HCEC 1CT (cell line): ENCODE measurements at places on chromosomes 4 and X.
A peak's percentile ranks its signal among the peaks of the same experiment; 100 is the strongest.

DNA sequence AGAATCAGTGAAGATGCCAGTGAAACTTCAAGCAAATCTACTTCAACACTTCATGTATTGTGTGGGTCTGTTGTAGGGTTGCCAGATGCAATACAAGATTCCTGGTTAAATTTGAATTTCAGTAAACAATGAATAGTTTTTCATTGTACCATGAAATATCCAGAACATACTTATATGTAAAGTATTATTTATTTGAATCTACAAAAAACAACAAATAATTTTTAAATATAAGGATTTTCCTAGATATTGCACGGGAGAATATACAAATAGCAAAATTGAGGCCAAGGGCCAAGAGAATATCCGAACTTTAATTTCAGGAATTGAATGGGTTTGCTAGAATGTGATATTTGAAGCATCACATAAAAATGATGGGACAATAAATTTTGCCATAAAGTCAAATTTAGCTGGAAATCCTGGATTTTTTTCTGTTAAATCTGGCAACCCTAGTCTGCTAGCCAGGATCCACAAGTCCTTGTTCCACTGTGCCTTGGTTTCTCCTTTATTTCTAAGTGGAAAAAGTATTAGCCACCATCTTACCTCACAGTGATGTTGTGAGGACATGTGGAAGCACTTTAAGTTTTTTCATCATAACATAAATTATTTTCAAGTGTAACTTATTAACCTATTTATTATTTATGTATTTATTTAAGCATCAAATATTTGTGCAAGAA, 2.3 kb downstream of the CXCL8 start:
- no peak for DNase-seq

GRCh38 chr4:96912716-96913115, 1072.8 kb downstream of the PDHA2 start:
- DNase-seq, result no peak

GRCh38 chrX:118524344-118524743, 28.7 kb downstream of the DOCK11 start:
- no peak for DNase-seq

DNA sequence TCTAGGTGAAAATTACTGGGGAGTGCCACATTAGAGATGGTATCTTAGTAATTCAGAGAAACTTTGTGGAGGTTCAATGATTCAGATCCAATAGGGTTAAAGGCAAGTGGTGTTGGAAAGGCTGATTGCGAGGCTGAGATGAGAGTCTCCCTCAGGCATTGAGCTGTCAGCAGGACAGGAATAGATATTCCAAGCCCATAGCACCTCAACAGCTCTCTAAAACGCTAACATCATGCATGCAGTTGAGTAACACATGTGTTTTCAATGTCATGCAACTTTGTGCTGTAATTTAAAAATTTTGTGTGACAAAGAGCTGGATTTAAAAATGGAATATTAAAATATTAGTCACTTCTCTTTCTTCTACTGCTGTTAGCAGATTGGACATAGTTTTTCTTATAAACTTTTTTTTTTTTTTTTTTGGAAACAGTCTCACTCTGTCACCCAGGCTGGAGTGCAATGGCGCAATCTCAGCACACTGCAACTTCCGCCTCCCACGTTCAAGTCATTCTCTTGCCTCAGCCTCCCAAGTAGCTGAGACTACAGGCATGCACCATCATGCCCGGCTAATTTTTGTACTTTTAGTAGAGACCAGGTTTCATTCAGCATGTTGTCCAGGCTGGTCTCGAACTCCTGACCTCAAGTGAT, 173.5 kb upstream of the C1QTNF7 start:
- no peak for DNase-seq

DNA sequence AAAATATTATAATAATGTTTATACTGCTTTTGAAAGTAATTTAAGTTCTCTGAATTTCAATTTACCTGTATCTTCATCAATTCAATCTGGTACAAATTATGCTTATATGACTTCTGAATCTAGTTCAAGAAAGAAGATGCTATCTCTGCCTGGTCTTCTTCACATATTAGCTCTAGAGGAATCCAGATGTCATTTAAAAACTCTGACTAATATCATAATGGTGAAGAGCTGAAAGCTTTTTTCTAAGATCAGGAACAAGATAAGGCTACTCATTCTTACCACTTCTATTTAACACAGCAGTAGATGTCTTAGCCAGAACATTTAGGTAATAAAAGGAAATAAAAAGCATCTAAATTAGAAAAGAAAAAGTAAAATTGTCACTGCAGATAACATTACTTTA, 636.1 kb downstream of the ARAP2 start:
- no peak for DNase-seq

DNA sequence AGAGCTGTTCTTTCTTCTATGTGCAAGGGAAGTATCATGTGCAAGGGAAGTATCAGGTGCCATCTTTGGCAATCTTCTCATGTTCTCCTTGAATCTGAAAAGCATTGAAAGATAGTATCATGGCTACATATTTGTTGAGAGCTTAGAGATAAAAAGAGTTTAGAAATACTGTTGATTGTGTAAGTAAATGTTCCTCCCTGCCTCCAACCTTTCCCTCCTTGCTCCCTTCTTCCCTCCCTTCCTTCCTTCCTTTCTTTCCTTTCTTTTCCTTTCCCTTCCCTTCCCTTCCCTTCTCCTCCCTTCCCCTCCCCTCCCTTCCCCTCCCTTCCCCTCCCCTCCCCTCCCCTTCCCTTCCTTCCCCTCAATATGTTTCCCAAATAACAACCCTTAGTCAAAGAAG, 108.7 kb downstream of the GBA3 start:
- DNase-seq, result no peak

DNA sequence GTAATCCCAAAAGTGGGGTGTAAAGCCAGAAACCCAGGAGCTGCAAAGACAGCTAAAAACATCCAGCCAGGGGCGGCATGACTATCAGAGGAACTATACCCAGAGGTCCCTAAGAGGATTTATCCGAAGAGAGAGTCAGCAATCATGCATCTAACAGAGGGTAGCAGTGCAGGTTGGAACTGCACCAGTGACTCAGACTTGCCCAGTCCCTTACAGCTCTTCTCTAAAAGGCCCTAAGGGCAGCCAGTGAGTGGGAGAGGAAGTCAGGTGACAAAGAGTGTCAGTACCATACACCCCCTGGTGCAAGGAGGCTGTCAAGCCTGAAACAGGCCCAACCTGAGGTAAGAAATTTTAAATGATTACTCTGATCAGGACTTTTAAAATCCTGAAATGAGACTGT, 88.1 kb downstream of the CAMK2D start:
- no peak for DNase-seq

- DNase-seq, result no peak
These were observed 962.3 kb upstream of the PRKX start for GRCh38 chrX:4675686-4676300.

DNA sequence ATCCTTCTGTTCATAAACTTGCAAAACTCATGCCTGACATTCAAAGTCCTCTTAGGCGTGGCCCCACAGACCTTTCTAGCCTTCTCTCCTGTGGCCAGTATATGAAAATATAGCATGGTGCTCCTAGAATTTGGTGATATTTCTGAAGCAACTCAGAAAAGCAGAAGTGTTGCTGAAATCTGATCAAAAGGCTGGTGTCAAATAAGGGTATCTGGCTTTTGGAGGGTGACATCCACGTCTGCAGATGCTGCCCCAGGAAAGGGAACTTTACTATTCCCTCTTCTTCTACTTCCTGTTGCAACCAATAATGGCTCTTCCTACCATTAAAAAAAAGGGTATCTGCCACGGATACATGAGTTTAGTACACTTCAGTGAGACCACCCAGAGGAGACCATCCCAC, 83.9 kb upstream of the RPS6KA3 start:
- no peak for DNase-seq

- peak; percentile 55 for DNase-seq
These were observed 242.8 kb upstream of the DKK2 start for GRCh38 chr4:107278791-107279483.

- peak; percentile 32 for DNase-seq
These were observed 25.9 kb downstream of the CFAP299 start for GRCh38 chr4:80361329-80361900.

DNA sequence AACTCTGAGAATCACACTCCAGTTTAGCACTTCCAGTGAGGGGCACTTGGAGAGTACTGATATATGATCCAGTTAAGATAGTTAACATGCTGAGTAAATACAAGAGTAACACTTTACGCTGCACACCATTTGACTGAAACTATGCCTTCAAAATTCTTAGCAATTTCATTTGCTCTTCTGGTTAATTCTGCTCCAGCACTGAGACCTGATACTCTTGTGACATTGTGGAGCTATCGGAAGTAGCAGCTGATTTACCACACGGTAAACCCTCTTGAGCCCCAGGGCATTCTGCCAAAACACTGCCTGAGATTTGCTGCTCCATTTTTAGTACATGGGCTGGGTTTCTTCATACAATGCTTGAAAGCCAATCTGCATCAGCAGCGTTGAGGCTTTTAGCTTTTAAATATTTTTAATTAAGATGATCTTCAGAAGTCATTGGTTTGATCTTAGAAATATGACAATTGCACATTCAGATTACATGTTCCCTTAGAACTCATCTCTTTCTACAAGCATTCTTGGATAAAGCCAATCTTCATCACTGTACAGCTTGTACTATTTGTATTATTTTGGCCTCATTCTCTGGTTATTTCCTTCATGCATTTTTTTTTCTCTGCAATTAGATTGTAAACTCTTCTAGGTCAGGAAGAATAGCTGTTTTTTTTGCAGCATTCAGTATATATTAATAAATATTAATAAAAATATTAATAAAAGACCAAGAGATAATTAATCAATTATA, 67.8 kb upstream of the ETNPPL start:
- DNase-seq, result no peak

GRCh38 chr4:145103496-145103895, 5.4 kb downstream of the ABCE1 start:
- DNase-seq, result no peak

GRCh38 chr4:182556580-182556979, 313.4 kb downstream of the TENM3 start:
- DNase-seq, result peak; percentile 5

DNA sequence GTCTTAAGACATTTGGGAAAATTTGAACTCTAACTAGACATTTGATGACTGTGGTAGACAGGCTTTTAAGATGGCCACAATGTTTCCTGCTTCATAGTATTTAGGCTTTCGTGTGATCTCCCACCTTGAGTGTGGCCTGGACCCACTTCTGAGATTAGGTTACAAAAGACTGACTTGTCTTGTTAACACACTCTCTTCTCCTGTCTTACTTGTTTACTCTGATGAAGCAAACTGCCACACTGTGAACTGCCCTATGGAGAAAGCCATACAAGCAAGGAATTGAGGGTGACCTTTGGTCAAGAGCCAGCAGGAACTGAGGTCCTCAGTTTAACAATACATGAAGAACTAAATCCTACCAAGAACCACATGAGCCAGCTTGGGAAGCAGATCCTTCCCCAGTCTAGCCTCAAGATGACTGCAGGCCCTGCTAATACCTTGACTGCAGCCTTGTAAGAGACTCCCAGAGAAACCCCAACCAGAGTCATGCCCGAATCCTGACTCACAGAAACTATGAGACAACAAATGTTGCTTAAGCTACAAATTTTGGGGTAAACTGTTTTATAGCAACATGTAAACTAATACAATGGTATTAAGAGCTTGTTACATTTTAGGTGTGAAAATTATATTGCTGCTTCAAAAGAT, 20.3 kb downstream of the UBA6 start:
- peak; percentile 67 for DNase-seq

- no peak for DNase-seq
These were observed 21.8 kb downstream of the TLR2 start for GRCh38 chr4:153705743-153706468.

DNA sequence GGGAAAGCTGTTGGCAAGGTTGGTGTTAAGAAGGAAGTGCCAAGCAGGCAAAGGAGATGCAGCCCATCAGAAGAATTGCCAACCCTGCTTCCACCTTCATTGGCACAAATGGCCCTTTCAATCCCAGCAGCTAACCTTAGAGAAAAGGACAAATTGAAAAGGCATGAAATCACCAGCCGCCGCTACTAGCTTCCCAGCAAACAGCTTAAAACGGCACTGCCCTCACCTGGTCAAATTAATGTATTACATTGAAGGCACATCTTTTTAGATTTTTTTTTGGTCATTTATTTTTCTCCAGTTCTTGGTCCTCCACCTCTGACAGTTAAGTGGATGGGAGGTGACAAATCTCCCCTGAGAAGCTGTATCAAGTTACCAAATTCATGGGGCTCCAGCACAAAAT, 51.0 kb upstream of the NHSL2 start:
- DNase-seq, result peak; percentile 7

GRCh38 chr4:128320656-128321055, 33.0 kb upstream of the PGRMC2 start:
- DNase-seq, result no peak

- DNase-seq, result no peak
These were observed 2.8 kb downstream of the RENBP start for GRCh38 chrX:153941336-153942252.

DNA sequence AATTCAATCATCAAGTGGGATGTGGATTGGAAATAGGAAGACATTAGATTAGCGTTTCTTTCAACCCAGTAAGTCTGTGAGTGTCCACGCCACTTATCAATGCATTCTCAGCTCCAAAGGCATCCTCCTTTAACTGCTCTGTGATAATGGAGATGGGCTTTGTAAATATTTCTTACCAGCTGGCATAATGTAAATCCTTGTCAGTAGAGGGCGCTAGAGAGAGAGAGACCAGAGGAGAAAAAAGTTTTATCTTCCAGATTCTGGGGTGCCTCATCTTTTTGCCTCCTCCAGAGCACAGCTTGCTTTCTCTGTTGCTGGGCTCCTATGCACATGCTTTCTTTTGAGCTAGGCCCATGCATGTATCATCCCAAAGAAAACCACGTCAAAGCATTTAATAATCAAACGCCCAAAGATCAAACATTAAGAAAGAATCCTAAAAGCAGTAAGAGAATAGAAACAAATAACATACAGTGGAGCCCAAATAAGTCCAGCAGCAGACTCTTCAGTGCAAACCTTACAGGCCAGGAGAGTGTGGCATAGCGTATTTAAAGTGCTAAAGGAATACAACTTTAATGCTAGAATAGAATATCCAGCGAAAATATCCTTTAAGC, 9.6 kb upstream of the MTMR1 start:
- DNase-seq, result peak; percentile 18

DNA sequence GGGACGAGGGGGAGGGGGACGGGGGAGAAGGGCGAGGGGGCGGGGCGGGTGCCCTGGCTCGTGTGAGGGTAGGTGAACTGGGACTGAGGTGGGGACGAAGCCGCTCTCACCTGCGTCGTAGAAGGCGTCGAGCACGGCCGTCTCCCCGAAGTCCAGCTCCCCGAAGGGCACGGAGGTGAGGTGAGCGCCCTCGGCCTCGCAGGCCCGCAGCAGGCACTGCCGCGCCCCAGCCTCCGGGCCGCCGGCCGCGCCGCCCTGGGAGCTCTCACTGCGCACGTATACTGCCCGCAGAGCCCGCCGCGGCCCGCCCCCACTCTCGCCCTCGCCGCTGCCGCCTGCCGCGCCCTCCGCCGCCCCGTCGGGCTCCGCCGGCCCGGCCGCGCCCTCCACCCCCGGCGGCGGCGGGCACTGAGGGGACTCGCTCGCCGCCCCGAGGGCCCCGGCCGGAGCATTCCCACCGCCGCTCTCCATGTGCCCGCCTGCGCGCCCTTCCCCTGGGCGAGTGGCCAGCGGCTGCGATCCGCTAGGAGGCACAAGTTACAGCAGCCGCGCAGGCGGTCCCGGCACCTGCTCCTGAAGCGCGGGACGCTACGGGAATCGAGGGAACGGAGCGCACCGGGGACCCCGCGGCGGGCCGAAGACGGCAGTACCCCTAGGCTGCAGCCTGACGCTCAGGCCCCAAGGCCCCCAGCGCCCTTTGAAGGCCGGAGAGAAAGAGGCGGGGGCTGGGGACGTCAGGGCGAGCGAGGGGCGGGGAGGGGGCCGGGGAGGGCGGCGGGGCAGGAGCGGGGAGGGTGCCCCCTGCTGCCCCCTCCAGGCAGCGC, at the start of gene MAP3K15:
MAP3K15 (minus strand) TSS at position 718 of the 824 bp plus-strand sequence; CDS start at position 471, 247 bp downstream.
- peak; percentile 1 for DNase-seq
